Peyer's patch (tissue), 4 donors: ENCODE measurements at places on chromosomes 12 and 14. TPM values are rescaled to one million over a fixed set of nuclear protein-coding genes. Genes with fewer than 3 reads are reported as not detected.

- no peaks in the 10 kb centered on the region for H3K36me3 ChIP-seq
- no peaks in the 10 kb centered on the region for H3K4me1 ChIP-seq
- H3K27me3 ChIP-seq = no peaks in the 10 kb centered on the region
Observed at GRCh38 chr12:47534695-47535094, 171.1 kb downstream of the RPAP3 start.

- no peak overlapping the region for H3K27ac ChIP-seq
- H3K27me3 ChIP-seq = no peaks in the 10 kb centered on the region
- DNase-seq = no peak
- H3K4me3 ChIP-seq = no peak overlapping the region
- no peaks in the 10 kb centered on the region for H3K4me1 ChIP-seq
Observed at GRCh38 chr14:77296155-77296554, 24.5 kb downstream of the POMT2 start.

The GNB3 gene
- not detected for total RNA-seq

DNA sequence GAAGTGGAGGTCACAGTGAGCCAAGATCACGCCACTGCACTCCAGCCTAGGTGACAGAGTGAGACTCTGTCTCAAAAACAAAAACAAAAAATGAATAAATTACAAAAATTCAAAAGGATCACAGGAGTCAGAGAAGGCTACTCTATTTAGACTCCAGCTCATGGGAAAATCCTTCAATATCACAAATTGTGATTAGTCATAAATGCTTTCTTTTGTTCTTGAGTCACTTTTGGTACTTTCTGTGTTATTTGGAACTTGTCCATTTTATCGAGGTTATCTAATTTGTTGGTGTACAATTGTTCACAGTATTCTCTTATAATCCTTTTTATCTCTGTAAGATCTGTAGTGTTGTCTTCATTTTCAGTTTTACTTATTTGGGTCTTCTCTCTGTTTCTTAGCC is 18.9 kb downstream of the ALDH2 start:
- no peak overlapping the region for H3K4me3 ChIP-seq
- no peak overlapping the region for H3K27ac ChIP-seq
- peaks cover 88% of the 10 kb centered on the region for H3K36me3 ChIP-seq
- H3K4me1 ChIP-seq = no peaks in the 10 kb centered on the region

- no peak for DNase-seq
- no peaks in the 10 kb centered on the region for H3K27me3 ChIP-seq
- no peaks in the 10 kb centered on the region for H3K4me1 ChIP-seq
- H3K27ac ChIP-seq = no peak overlapping the region
Observed at GRCh38 chr14:33430414-33431035, 491.8 kb downstream of the NPAS3 start.

The FOXA1 gene
- 7.4 TPM for total RNA-seq

DNA sequence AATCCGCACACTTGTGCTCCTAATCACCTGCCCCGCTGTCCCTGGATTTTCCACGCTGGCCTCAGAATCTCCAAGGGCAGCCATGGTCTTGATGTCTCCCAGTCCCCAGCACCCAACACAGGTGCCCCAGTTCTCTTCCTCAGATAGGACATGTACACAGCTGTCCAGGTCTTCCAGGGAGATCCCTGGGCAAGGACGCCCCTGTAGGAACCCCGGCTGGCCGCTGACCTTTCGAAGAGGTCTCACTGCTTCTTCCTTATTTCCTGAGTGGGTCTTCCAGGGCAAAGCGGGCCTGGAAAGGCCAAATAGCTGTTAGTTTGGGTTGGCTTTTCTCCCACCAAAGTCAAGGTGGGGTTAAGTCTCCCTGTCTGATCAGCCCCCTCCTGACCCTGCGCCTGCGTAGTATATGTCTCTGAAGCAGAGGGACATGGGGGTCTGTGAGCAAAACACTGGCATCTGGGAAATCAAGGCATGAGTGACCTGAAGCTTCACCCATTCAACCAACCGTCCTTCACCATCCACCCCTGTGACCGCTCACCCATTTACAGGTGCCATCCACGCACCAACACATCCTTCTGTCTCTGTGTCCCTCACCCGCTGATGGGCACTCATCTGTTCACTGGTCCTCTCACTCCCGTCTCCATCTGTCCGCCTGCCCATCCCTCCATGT is 4.6 kb downstream of the BEGAIN start:
- no peak overlapping the region for H3K4me3 ChIP-seq
- no peaks in the 10 kb centered on the region for H3K36me3 ChIP-seq
- peaks cover 7% of the 10 kb centered on the region for H3K4me1 ChIP-seq
- no peak for DNase-seq
- H3K27me3 ChIP-seq = no peaks in the 10 kb centered on the region

DNA sequence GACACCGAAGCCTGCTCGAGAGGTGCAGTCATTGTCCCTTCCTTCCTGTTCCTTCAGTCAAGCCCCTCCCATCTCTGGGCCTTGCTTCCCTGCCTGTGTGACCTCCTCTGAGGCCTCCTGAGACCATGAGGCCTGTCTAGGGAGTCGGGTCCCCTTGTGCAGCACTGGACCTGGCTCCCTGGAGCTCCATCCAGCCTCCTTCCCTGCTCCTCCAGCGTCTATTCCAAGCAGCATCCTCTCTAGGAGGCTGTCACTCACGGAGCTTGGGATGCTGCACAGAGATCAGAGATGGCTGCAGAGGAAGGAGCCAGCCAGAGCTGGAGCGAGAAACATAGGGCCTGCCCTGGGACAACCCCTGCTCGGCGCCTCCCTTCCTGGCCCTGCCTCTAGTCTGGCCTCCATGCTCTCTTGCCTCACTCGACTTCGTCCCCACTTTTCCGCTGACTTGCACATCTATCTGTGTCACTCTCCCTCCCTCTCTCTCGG is 142.7 kb downstream of the BCL11B start:
- no peaks in the 10 kb centered on the region for H3K36me3 ChIP-seq
- no peak overlapping the region for H3K27ac ChIP-seq
- H3K27me3 ChIP-seq = no peaks in the 10 kb centered on the region
- no peak overlapping the region for H3K4me3 ChIP-seq
- H3K4me1 ChIP-seq = no peaks in the 10 kb centered on the region
- DNase-seq = peak; percentile 26

GRCh38 chr14:95185033-95185766 is 27.9 kb upstream of the DICER1 start:
- DNase-seq = peak; percentile 62
- H3K27me3 ChIP-seq = no peaks in the 10 kb centered on the region
- H3K4me1 ChIP-seq = peaks cover 12% of the 10 kb centered on the region
- H3K27ac ChIP-seq = peak overlapping the region; percentile 49

The AQP6 gene
- total RNA-seq = not detected

DNA sequence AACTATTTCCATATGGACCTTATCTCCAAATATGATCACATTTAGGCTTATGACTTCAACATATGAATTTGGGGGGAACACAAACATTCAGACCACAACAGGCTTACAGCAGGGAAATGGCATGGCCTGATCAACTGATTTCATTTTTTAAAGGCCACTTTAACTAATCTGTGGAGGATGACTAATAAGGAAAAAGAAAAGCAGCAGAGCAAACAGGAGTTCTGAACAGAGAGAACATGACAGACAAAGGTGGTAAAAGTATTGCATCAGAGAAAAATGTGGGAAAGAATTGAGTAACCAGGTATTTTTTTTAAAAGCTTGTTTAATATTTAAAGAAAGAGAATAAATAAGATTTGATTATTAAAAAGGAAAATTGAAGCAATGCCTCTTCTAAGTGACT is 366.1 kb upstream of the TMPO start:
- H3K4me3 ChIP-seq = no peak overlapping the region
- no peaks in the 10 kb centered on the region for H3K4me1 ChIP-seq
- no peak for DNase-seq

DNA sequence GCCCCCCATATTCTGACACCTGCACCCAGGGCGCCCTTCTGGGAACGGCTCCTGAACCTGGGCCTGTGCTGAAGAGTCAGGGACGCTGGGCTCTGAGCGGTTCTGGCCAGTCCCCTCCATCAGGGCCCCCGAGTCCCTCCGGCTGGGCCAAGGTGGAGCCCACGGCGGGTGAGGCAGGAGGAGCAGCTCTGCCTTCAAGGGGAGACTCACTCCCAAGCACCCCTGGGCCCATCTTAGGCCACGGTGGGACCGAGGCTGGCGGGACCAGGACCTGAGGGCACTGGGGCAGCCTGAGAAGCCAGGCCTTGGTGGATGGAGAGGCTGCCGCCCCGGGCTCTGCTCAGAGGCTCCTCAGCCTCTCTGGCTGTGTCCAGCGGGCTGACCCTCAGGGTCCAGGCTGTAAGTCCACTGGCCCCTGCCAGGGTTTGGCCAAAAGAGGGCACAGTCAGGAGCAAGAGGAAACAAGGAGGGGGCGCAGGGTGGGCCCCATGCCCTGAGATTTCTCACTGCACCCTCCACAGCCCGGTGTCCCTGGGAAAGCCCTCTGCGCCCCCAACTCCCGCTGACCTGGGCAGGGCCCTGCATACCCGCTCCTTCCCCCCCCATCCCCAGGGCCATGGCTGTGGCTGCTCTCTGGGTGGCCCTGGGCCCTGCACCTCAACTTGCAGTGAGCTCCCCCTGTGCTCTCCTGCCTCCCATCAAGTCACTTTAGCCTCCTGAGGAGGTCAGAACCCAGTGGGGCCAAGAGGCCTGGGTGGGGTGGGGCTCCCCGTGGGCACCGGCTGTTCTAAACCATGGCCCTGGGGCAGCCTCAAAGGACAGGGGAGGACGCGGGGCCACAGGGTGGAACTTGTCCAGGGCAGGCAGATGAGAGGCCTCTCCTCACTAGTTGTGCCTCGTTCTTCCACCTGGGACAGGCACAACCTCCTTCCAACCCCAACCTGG is 266.4 kb upstream of the SFSWAP start:
- H3K4me3 ChIP-seq = no peak overlapping the region
- H3K27me3 ChIP-seq = no peaks in the 10 kb centered on the region
- H3K36me3 ChIP-seq = no peaks in the 10 kb centered on the region
- no peak overlapping the region for H3K27ac ChIP-seq
- no peaks in the 10 kb centered on the region for H3K4me1 ChIP-seq
- peak; percentile 10 for DNase-seq

DNA sequence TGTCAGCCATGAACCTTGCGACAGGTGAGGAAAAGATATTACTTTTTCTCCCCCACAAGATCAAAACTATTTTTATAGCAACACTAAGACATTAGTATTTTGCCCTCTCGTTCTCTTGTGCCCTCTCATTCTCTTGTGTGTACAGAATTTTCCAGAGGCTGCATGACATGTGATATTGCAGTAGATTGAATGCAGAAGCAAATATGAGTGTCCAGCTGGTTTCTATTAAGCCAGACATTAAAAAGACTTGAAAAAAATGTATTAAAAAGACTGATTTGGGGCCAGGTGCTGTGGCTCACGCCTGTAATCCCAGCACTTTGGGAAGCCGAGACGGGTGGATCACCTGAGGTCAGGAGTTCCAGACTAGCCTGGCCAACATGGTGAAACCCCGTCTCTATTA is 63.7 kb upstream of the ZFP36L1 start:
- no peak overlapping the region for H3K4me3 ChIP-seq
- H3K4me1 ChIP-seq = no peaks in the 10 kb centered on the region
- no peaks in the 10 kb centered on the region for H3K36me3 ChIP-seq
- no peak for DNase-seq
- no peak overlapping the region for H3K27ac ChIP-seq

DNA sequence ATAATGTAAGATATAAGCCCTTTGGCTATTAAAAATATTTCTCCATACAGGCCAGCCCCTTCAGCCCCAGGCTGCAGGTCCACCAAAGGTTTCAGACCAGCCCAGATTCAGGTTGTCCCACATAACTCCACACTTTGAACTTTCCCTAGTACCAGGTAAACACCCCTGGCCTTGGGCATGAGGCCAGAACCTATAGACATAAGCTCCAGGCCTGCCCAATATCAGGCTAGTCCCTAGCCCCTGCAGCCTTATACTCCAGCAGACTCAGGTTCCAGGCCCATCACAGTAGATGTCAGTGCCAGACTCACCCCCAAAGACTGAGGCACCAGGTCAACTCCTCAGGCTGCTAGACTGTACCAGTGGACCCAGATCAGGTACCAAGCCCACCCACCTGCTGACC is 178.5 kb upstream of the DAAM1 start:
- no peak overlapping the region for H3K27ac ChIP-seq
- DNase-seq = no peak
- H3K4me3 ChIP-seq = no peak overlapping the region
- H3K27me3 ChIP-seq = no peaks in the 10 kb centered on the region
- H3K4me1 ChIP-seq = no peaks in the 10 kb centered on the region
- H3K36me3 ChIP-seq = no peaks in the 10 kb centered on the region

The FOXJ2 gene
- total RNA-seq = 11.5 TPM

DNA sequence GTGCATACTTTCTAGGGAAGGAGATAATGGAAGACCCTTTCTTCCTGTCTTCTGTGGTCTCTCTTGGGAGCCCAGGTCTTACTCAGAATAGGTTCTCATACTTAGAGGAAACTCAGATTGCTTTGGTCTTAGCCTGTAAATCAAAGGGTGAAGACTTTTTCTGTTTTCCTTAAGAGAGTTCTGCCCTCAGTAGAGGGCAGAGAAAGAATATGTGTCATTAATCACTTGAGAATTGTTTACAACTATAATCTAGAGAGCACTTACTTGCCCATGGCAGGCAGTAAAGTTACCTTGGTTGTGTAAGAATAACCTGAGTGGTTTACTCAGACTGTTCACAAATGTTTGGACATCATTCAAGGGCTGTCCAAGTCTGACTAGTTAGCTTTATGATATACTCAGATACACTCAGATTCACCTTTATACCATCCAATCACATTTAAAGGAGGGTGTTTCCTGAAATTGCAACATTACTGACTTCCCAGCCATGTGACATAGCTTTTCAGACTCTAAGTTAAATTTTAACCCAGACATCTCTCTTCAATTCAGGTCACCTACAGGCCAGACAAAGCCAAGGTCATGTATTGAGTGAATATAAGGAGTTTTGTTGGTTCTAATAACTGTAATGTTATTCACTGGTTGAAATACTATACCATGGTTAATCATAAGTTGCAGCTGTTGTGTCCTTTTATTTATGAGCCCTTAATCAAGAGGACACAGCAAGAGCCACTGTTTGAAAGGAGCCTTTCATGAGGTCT is 372.2 kb downstream of the RAD51B start:
- no peaks in the 10 kb centered on the region for H3K27me3 ChIP-seq
- DNase-seq = no peak
- peak overlapping the region; percentile 14 for H3K27ac ChIP-seq

The RPS26 gene
- 1,937 TPM for total RNA-seq

DNA sequence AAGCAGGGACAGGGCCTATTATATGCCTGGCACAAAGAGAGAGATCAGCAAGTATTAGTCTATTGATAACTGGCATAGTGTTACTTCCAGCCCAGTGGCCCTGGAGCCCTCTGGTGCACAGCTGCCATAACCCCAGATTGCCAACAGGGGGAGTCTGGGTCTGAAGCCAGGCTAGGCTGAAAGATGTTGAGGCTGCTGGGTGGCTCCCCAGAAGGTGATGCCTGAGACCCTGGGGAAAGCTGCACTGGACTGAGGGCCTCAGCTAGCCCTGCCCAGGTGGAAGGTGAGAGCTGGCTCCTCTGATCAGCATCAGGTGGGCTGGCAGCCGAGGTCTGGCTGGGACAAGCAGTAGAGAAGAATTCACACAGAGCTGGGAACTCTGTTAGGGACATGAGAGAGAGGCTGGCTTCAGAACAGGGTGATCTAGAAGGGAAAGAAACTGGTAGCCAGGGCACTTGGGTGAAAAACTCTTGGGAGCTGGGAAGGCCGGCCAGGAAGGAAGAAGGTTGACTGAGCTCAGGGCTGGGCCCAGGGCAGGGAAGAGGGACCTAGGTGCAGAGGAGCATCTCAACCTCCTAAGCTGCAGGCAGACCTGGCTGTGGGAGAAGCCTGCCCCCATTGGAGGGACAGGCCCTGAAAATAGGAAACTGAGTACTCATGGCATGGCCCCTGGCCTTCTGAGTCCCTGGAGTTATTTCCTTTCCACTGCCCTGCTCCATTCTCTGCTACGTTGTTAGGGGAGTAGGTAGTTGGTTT is 3.9 kb downstream of the GZMH start:
- H3K4me1 ChIP-seq = no peaks in the 10 kb centered on the region
- H3K36me3 ChIP-seq = no peaks in the 10 kb centered on the region
- no peak overlapping the region for H3K4me3 ChIP-seq

- H3K4me1 ChIP-seq = no peaks in the 10 kb centered on the region
- H3K27me3 ChIP-seq = no peaks in the 10 kb centered on the region
- peak overlapping the region; percentile 49 for H3K27ac ChIP-seq
- H3K36me3 ChIP-seq = no peaks in the 10 kb centered on the region
Observed at GRCh38 chr12:70049596-70050360, 193.5 kb upstream of the CNOT2 start.
